ENCODE measurements at places on chromosomes 16 and 17.

- DNase-seq, result no peak
Measured at GRCh38 chr17:37286430-37286829, 89.4 kb upstream of the C17orf78 start.

DNA sequence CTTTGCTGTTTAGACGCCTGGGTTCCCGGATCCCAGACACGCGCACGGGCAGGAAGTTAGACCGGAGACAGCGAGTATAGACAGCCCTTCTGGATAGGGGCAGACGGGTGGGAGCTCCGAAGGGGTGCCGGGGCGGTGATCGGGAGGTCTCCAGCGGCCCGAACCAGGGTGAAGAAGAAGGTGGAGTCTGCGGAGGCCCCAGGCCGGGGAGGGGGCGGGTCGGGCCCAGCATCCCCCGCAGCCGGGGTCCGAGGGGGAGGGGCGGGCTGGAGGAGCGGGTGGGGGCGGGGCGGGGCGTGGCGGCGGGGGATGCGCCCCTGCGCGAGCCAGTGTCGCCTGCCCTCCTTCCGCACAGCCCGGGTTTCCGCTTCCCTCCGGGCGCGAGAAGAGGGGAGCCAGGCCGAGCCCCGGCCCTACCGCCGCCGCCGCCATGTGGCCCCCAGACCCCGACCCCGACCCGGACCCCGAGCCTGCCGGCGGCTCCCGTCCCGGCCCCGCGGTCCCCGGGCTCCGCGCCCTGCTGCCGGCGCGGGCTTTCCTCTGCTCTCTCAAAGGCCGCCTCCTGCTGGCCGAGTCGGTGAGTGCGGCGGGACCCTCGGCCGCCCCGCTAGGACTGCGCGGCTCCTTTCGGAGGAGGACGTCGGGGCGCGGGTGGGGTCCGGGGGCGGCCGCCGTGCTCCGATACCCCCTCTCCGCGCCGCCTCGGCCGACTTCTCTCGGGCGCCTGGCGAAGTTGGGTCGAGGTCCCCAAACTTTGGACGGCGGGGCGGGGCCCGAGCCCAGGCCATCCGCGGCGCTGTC lies at the start of gene CMTM3:
TSS of gene CMTM3 (plus strand) at position 329 of the 801 bp plus-strand sequence. CDS start at position 431, 102 bp downstream.
- peak; percentile 38 for DNase-seq

GRCh38 chr16:85718153-85718477 lies 29.4 kb upstream of the GINS2 start:
- no peak for DNase-seq

DNA sequence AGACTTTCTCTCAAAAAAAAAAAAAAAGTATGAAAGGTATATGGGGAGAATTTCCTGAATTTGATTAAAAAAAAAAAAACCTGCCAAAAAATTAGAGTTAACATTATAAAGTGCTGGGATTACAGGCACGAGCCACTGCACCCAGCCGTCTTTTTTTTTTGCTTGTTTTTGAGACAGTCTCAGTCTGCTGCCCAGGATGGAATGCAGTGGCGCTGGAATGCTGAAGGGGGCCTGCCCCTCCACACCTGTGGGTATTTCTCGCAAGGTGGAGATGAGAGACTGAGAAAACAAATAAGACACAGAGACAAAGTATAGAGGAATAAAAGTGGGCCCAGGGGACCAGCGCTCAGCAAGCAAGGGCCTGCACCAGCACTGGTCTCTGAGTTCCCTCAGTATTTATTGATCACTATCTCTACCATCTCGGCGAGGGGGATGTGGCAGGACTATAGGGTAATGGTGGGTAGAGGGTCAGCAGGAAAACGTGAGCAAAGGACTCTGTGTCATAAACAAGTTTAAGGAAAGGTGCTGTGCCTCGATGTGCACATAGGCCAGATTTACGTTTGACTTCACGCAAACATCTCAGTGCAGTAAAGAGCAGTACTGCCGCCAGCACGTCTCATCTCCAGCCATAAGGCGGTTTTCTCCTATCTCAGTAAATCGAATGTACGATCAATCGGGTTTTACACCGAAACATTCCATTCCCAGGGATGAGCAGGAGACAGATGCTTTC lies 117.2 kb downstream of the GOSR1 start:
- DNase-seq, result no peak

- DNase-seq, result no peak
Measured at GRCh38 chr16:55861288-55861687, 13.9 kb downstream of the CES5A start.

- peak; percentile 52 for DNase-seq
Measured at GRCh38 chr17:8337802-8338752, 1.6 kb upstream of the ODF4 start.

- no peak for DNase-seq
Measured at GRCh38 chr17:37720989-37721388, 23.9 kb downstream of the HNF1B start.

DNA sequence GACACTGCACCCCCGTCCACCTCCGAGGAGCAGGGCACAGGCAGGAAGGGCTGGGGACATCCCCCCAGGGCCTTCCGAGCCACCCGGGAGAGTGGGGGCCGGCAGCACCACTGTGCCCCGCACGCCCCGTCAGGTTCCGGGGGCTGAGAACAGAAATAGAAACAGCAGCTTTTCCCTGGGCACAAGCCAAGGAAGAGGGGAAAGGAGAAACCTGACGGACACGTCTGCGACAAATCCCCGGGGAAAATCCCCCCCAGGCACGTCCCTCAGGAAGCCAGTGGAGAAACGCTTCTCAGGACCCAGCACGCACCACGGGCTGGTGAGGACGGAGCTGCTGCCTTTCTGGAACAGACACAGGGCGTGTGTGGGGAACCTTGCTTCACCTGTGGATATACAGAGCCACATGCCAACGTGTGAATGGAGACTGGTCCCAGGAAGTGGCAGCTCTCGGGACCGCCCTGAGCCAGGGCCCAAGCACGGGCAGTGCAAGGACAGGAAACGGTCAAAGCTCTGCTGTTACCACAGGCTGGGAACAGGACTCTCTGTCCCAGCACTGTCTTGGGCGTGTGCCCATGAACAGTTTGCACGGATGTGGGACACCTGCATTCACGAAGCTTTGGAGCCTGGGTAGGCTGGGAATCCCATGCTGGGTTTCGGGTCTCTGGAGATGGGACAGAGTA lies 1.2 kb upstream of the TMEM204 start:
- no peak for DNase-seq

DNA sequence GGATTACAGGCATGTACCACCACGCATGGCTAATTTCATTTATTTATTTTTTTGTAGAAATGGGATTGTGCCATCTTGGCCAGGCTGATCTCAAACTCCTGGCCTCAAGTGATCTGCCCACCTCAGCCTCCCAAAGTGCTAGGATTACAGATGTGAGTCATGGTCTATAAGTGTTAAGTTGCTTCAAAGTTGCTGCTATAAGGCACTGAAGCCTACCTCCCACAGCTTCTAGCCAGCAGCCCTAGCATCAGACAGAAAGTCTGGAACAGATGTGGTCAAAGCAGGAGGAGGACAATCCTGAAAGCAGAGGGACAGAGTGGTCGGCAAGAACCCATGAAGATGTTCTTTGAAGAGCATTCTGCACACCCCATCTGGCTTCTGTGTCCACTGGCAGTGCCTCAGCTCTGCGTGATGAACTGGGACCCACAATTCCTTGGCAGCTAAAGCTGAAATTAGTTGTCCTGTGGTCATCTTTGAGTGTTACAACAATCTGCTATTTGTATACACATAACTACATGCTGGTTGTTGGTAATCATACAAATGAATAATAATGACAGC lies 11.2 kb downstream of the MAP3K14 start:
- DNase-seq, result no peak

GRCh38 chr17:6000426-6000825 lies 69.8 kb upstream of the WSCD1 start:
- DNase-seq, result no peak

- no peak for DNase-seq
Measured at GRCh38 chr16:53080345-53081031, 25.7 kb downstream of the CHD9 start.

- no peak for DNase-seq
Measured at GRCh38 chr17:17813055-17813724, 23.6 kb downstream of the SREBF1 start.

DNA sequence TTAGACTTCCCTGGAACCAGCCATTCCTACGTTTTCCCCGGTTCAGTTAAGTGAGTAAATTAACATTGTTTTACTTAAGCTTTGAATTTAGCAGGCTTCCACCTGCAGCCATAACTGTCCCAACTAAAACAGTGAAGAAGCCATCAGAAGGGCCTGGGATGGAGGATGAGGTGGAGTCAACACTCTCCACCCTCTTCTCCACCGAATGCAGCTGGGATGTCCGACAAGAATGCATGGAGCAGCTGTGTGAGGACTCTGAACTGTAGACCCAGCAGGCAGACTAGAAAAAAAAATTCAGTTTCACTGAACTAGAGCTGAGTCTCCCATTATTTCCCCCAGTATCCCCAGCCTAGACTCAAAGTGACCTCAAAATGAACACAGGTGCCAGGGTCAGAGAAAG lies 114.8 kb downstream of the C16orf95 start:
- no peak for DNase-seq

DNA sequence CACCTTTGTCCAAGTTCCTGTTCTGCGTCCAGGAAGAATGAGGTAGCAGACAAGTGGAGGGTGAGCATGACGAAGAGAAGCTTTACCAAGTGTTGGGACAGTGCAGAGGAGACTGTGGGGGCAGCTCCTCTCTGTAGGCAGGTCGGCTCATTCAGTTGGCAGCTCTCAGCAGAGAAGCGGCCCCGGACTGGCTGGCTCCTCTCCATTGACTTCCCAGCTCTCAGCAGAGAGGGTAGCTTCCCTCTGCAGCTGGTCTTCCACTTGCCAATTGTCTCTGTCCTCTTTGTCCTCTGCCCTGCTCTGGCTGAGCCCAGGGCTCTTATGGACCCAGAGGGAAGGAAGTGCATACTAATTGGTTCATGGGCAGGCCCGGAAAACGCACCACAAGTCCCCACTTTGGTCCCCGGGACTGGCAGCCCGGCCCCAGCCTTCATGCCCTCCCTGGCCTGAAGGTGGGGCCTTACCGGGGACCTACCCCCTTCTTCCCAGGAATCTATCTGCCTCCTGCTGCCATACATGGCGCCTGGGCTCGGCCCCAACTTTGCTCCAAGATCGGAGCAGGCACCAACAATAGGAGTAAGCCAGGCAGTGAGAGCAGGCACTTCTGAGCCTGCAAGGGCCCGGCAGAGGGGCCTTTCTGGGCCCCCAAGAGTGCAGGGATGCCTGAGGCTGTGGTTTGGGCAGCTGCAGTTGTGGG lies 10.1 kb downstream of the KCTD5 start:
- DNase-seq, result no peak

DNA sequence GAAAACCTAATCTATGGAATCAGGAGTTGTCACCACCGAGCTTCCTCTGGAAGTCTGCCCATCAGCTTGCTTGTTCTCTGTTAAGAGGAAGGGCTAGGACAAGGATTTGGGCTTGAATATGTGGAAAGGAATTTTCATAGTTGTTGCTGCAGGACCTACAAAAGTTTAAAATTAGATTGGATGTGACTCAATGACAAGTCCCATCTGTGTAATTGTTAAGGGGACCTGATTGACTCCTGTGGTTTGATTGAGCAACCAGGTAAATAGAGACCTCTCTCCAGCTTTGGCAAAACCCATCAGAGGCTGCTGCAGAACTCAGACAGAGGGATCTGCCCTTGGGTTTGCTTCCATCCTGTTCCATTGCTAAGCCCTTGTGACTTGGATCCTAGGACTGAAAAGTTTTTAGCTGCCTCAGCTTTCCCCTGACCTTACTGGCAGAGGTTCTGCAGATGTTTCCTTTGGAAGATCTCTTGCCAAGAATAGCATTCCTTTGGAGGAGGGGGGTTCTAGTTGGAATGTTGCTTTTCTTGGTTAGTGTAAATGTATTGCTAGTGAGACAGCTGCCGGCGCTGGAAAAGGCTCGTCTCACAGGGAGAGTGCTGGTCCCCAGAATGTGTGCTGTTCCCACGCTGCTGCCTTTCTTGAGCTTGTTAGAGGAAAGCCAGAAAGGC lies 50.0 kb downstream of the SF3B3 start:
- DNase-seq, result no peak

GRCh38 chr17:67515490-67516083 lies 138.5 kb downstream of the PITPNC1 start:
- no peak for DNase-seq

GRCh38 chr16:2925951-2926649 lies 14.4 kb downstream of the FLYWCH1 start:
- no peak for DNase-seq

DNA sequence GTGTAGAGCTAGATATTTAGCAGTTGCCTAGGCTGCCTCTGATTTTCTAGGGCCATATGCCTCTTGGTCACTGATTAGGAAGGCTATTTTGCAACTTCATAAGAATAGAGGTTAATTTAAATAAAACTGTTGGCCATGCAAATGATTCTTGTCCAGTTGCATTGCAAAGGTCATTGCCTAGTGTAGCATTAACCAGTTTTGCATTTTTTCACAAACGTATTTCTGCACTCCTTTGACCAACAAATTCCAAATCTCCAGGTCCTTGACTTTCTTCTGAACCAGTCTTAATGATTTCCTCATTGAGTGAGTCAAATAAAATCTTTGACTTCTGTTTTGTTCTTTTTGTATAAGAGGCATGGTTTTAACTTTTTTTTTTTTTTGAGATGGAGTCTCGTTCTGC lies 33.5 kb downstream of the ERCC4 start:
- no peak for DNase-seq

DNA sequence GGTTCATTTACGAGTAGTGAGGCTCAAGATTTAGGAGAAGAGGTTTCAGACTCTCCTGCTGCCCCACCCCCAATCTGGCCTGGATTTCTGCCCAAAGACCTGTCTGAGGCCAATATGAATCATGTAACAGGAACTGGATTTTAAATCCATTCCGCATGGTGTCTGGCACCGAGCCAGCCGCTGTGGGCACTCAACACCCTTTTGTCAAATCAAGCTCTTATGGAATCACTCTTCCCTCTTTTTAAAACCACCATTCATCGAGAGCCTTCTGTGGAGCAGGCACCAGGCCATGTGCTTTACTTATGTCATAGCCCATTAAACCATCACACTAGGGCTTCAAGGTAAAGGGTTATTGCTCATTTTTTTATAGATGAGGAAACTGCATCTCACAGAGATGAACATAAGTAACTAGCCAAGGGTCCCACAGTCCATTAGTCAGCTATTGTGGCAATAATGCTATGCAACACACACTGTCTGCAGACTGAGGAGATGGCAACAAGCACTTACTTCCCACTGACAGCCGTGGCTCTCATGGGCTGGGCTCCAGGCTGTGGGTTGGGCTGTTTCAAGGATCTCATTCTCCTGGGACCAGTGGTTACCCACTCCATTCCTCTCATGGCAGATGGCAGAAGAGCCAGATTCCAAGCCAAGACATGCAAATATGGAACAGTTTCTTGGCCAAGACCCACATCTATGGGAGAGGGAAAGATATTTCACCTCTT lies 93.6 kb downstream of the WSCD1 start:
- no peak for DNase-seq

Data from GF-D8 (cell line).